Fibroblast of skin of abdomen (primary cell): ENCODE measurements at places on chromosomes 4 and X.

DNA sequence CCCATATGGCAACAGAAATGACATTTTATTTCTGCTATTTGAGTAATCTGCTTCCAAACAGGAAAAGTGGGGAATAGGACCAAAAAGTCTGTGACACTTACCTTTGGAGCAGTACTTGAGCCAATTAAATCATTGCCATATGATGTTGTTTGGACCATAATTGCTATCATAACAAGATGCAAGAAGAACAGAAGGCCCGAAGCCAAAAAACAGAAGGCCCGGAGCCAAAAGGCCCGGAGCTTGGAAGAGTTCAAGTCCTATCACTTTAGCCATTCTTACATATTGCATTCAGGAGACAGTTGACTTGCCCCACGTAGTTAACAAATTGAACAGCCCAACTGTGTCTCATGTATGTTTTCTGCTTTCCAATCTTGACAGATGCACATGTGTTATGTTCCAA lies 285.6 kb downstream of the ARHGAP24 start:
- no peak for DNase-seq

DNA sequence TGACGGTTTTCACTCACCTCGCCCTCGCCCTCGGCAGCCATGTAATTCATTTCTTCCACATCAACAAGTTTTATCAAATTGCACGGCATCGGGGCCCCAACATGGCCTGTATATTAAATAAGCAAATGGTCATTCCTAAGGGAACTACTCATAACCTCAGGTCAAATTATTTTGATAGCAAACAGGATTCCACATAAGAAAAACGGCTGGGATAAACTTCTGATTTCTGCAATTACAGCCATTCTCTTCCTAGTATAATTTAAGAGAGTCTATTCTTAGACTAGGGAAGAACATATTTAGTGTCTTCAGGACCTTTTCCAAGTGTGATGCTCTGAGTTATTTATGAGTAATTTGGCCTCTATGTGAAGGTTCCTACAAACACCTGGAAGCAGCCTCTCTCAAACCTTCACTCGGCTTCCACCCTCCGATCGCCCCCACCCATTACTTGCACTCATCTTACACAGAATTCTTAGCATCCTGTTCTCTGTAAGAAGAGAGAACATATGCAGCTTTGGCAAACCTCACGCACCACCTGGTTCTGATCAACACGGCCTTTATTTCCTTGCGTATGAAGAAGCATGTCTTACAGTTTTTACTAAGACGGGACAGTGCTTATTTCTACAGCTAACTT lies 29.4 kb upstream of the CENPU start:
- peak; percentile 82 for DNase-seq

DNA sequence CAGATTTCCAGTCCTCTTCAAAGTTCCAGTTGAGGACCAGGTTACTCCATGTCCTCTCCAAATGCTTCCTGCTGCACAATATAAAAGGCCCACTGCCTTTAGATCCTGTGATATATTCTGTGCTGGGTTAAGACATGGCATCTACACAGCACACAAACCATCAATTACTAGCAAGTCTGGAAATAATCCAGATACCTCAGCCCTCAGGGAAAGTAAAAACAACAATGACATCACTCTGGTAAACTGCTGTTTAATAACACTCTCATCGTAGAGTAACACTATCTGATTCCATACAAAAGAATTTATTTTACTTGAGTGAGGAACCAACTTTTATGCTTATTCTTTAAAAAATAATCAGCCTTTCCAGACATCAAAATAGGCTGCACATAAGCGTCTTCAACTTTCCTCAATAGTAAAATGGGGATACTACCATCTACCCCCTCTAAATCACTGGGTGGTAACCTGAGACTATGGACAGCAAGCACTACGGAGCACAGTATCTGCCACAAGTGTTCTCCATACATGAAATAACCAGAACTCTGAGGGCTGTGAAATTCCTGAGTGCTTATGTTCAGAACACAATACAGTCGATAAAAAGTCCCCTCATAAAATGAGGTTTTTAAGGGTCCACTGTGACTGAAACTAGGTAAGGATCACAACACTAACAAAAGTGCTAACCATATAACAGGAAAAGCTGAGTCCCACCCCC lies 53.4 kb downstream of the ABCG2 start:
- DNase-seq, result peak; percentile 60

DNA sequence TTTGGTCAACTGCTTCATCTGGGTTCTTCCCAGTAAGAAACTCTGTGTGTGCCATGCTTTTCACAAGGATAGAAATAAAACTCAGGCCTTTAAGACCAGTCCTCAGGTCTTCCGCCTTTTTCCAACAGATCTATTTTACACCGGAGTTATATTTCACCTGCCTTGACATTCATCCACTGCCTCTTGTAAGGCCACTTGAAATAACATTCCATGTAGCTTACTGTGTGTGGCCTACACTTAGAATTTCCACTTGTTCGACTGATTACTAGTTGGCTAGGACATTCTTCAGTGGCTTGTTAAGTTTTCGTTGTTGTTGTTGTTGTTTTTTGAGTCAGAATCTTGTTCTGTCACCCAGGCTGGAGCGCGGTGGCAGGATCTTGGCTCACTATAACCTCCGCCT lies 92.8 kb upstream of the UNC5C start:
- DNase-seq, result no peak

DNA sequence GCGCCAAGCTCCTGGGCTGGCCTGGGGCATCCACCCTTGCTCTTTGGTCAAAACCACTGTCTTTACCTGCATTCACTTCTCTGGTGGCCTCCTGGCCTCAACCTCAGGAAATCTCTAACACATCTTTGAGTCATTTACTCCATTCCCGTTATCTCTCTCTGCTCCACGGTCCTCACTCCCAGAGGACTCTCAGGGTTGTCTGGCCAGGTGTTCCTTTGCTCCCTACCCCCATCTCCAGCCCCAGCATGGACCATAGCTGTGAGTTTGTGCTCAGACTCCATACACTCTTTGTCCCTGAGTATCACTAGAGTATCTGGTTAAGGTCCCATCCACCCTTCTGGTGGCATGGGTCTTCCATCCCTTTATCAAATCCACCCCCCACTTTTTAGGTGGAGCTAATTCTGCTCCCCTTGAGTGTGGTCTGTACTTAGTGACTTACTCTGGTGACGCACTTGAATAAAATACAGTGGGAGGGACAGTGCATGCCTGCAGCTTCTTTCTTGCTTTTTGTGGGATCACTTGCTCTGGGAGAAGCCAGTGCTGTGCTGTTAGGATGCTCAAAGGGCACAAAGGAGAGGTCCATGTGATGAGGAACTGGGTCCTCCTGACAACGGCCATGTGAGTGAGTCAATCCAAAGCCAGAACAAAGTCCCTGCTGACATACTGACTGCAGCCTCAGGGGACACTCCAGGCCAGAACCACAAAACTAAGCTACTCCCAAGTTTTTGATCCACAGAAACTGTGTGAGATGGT lies 44.3 kb downstream of the IGFBP7 start:
- no peak for DNase-seq

- DNase-seq, result peak; percentile 18
Observed at GRCh38 chr4:13866881-13867280, 239.4 kb upstream of the BOD1L1 start.

DNA sequence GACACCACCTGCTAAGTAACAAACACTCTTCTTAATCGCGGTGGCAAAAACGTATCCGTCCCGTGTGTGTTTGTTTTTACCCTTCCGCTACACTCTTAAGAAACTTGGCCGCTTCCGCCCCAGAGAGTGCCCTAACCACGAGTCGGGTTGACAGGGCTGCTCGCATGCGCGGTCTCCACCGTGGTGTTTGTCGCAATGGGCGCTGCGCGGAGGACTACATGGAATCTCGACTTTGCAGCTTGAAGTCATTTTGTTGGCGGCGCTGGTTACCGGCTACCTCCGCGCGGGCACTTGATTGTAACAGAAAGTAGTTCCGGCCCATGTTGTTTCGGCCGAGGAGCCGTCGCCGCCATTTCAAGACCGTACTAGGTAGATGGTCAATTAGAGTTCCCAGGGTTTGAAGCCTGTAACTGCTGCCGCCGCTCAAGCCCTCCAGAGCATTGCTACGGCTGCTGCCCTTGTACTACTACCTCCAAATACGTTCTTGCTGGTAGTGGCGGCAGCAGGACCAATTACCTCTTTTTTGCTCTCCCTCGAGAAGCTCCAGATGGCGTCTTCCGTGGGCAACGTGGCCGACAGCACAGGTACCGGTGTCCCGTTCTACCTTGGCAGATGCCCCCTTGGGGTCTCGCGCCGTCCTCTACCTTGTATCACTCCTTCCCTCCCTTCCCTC lies at the start of gene OGT:
Gene OGT, plus strand, starts transcription at position 352 of the 673 bp plus-strand sequence. Its CDS starts 196 bp downstream, at position 548.
- peak; percentile 98 for DNase-seq

GRCh38 chr4:28469886-28470285 lies 1609.2 kb downstream of the STIM2 start:
- no peak for DNase-seq

DNA sequence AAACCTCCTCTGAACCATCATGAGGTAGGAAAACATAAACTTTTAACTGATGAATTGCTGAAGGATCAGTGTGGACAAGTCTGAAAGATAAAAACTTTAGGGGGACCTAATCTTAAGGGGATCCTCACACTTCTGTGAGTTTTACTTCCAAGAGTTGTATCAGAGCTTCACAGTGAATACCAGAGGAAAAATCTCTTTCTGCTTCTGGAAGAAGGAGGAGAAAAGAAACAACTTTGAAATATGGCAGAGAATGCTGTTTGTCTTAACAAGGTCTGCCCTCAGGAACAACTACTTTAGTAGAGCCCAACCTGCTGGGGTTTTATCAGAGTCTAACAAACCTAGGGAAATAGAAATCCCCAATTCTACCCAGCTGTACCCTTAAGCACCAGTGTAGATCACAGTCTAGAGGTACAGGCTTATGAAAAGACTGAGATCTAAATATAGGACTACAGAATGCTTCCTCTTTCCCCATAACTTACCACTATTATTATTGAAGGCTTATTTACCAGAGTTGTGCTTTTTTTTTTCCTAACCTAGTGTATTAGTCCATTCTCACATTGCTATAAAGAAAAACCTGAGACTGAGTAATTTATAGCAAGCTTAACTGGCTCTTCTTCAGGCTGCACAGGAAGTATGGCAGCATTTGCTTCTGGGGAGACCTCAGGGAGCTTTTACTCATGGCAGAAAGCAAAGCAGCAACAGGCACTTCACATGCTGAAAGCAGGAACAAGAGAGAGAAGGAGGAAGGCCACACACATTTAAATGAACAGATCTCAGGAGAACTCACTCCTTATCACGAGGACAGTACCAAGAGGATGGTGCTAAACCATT lies 167.9 kb downstream of the CAMK2D start:
- DNase-seq, result no peak

DNA sequence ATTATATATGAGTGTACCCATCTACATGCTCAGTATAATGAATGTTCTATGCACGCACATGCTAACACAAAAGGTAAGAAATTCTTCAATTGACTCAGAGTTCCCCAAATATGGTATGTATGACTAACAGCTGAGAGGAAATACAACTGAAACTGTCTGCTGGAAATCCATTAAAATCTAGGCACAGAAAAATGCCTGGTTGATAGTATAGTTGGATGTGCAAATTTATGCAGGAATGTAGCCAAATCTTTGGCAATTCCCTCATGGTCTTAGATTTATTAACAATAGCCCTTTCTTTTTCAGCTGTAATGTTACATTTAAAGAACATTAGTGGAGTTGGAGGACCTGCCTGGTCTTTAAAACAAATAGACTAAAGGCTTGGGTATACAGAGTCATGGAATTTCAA lies 5.5 kb downstream of the CAMK2D start:
- peak; percentile 90 for DNase-seq

DNA sequence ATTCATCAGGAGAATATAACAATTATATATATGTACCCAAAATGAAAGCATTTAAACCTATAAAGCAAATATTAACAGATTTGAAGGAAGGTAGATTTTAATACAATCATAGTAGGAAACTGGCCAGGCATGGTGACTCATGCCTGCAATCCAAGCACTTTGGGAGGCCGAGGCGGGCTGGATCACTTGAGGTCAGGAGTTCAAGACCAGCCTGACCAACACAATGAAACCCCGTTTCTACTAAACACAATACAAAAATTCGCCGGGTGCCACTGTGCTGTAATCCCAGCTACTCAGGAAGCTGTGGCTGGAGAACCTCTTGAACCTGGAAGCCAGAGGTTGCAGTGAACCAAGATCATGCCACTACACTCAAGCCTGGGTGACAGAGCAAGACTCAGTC lies 118.3 kb downstream of the KCNIP4 start:
- no peak for DNase-seq

- no peak for DNase-seq
Observed at GRCh38 chr4:48403779-48404178, 62.5 kb downstream of the SLAIN2 start.

DNA sequence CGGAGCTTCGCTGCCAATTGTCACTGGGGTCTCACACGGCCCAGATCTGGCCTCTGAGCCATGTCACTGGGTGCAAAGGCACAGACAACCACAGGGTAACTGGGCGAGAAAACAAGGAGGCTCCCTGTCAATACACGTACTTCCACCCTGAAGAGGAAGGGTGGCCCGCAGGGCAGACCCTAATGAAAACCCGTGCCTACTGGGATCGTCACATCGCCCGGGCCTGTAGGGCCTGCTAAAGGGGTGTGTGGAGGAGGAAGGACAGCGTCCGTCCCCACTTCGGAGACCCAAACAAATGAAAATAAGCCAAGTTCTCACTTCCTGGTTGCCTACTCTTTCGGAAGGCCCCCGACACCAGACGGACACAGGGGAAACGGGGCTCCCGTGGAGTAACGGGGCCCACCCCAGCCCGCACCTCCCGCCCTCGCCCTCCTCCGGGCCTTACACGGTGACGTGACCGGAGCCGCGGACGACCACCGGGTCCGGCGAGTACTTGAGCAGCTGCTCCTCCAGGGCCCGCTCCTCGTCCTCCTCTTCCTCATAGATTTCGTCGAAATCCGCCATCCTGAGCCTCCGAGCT lies 578 bp downstream of the CHIC2 start:
- no peak for DNase-seq

DNA sequence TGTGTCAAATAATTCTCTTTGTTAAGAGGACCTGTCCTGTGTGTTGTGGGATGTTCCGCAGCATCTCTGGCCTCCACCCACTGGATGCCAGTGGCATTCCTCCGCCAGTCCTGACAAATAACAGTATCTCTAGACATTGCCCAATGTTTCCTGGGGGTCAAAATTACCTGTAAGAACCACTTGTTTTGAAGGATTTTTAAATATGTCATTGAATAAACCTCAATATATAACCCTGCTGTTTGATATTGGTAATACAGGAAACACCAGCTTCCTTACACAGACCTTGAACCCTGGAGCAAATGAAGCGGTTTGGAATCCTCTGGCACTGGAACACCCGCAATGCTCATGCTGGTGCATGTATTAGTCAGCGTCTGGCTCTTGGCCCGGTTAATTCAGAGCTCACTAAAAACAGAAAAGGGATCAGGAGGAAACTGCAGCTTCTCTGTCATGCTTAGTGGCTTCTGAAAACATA lies 101.3 kb downstream of the TBL1X start:
- peak; percentile 92 for DNase-seq

- DNase-seq, result no peak
Observed at GRCh38 chr4:63528256-63528991, 880.8 kb downstream of the TECRL start.

DNA sequence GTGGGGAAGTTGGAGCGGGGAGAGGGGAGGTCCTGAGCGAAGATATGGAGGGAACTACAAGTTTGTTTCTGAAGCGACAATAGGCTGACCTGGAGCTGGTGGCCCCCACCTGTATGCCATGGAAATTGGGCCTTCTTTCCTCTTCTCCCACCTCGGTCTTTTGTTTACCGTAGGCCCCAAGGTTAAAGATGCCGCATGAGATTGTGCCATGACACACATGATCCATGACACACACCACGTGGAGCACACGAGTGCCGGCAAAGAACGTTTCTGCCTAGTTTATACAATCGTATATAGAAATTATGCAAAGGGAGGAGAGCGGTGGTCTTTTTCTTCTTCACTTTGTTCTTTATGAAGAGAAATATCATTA lies 408 bp downstream of the TMEM33 start:
- DNase-seq, result peak; percentile 6
